CD4-positive, CD25-positive, alpha-beta regulatory T cell (primary cell): ENCODE measurements at places on chromosomes 12 and 14. TPM values are rescaled to one million over a fixed set of nuclear protein-coding genes. Genes with fewer than 3 reads are reported as not detected.

GRCh38 chr12:58368001-58368400 lies 426.6 kb downstream of the ATP23 start:
- no peak overlapping the region for H3K27ac ChIP-seq
- H3K27me3 ChIP-seq, result no peaks in the 10 kb centered on the region
- H3K4me3 ChIP-seq, result no peak overlapping the region
- no peaks in the 10 kb centered on the region for H3K36me3 ChIP-seq

The TSPAN31 gene
- total RNA-seq, result 8.7 TPM

- H3K4me3 ChIP-seq, result peak overlapping the region; percentile 13
- no peaks in the 10 kb centered on the region for H3K36me3 ChIP-seq
- DNase-seq, result peak; percentile 47
- peaks cover under 1% of the 10 kb centered on the region for H3K27me3 ChIP-seq
These were observed 525.2 kb upstream of the CCDC196 start for GRCh38 chr14:65961004-65961403.

GRCh38 chr12:9650151-9650576 lies 19.3 kb upstream of the CLEC2D start:
- peaks cover 56% of the 10 kb centered on the region for H3K4me1 ChIP-seq
- DNase-seq, result no peak
- peak overlapping the region; percentile 95 for H3K27ac ChIP-seq

The ARHGAP9 gene
- 403 TPM for total RNA-seq
